ENCODE measurements at places on chromosomes 1 and 21.

DNA sequence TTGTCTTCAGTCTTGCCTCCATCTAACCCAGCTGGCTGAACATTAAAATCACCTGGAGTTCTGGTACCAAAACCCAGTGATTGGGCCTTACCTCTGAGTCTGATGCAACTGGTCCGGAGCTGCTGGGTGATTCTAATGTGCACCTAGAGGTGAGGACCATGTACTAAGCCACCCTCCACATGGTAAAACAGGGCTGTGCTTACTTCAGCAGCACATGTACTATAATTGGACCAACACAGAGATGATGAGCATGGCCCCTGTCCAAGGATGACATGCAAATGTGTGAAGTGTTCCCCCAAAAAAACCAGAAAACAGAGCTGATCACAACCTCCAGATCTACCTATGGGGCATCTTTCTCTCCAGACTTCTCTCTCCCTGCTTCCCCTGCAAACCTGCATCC, 37.0 kb downstream of the ELK4 start:
- no peak for DNase-seq

- DNase-seq: peak; percentile 55
Observed at GRCh38 chr1:74733604-74734484, 892 bp downstream of the TYW3 start.

- DNase-seq: no peak
Observed at GRCh38 chr1:186326009-186326408, 49.0 kb downstream of the TPR start.

GRCh38 chr1:232980355-232980978, 30.1 kb downstream of the NTPCR start:
- no peak for DNase-seq

DNA sequence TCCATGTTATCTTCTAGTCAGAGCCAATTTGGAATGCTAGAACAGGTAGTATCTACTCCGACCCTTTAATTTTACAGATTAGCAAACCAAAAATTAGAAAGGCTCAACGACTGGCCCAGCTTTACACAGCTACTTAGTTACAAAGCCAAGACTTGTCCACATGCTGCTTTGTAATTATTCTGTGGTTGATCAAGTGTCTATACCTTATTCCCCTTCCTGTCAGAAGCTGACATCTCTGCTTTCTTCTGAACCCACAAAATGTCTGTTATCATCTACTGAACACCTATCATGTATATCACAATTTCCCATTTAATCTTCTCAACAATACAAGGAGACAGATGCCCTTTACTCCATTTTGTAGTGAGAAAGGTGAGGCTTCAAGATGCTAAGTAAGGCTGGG, 15.6 kb downstream of the TGFBR3 start:
- no peak for DNase-seq

All from NCI-H1436 (cell line).